ENCODE measurements at places on chromosomes 7 and 10. TPM values are rescaled to one million over a fixed set of nuclear protein-coding genes. Genes with fewer than 3 reads are reported as not detected.

DNA sequence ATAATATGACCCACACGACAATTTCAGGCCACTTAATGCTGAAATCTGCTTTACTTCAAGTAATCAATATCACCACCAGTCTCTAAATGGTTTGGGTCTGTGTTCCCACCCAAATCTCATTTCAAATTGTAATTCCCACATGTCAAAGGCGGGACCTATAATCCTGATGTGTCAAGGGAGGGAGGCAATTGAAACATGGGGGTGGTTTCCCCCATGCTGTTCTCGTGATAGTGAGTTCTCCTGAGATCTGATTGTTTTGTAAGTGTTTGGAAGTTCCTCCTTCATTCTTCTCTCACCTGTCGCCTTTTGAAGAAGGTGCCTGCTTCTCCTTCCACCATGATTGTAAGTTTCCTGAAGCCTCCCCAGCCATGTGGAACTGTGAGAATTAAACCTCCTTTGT is 178.4 kb downstream of the CRPPA start:
- no peak overlapping the region for H3K27ac ChIP-seq
- H3K27me3 ChIP-seq, result no peaks in the 10 kb centered on the region
- no peaks in the 10 kb centered on the region for H3K36me3 ChIP-seq
- H3K4me3 ChIP-seq, result no peak overlapping the region

GRCh38 chr10:35216303-35216905 is 89.8 kb downstream of the CREM start:
- no peak for DNase-seq
- no peaks in the 10 kb centered on the region for H3K4me1 ChIP-seq
- peaks cover 5% of the 10 kb centered on the region for H3K36me3 ChIP-seq
- H3K27me3 ChIP-seq, result no peaks in the 10 kb centered on the region
- H3K27ac ChIP-seq, result no peak overlapping the region

DNA sequence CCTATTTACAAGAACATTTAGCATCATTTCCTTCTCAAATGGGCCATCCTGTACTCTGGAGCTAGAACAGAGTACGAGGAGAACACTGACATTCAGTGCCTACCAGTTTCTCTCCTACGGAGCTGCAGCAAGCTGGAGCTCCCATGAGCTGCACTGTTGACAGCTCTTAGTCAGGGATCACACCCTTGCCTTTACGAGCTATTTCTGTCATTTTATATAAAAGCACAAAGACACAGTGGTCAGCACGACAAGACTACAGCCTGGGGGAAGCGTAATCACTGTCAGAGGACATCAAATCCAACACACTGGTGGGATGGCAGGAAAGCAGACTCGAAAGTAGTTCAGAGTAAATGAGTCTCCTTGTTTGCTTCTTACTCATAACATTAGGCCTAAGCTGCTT is 2.7 kb downstream of the CDCA7L start:
- H3K36me3 ChIP-seq, result no peaks in the 10 kb centered on the region
- H3K4me3 ChIP-seq, result no peak overlapping the region
- H3K27me3 ChIP-seq, result no peaks in the 10 kb centered on the region
- no peak overlapping the region for H3K27ac ChIP-seq
- no peak for DNase-seq
- no peaks in the 10 kb centered on the region for H3K4me1 ChIP-seq

GRCh38 chr7:25527665-25528170 is 299.4 kb upstream of the NPVF start:
- H3K4me3 ChIP-seq, result no peak overlapping the region
- H3K4me1 ChIP-seq, result no peaks in the 10 kb centered on the region
- H3K36me3 ChIP-seq, result no peaks in the 10 kb centered on the region
- no peaks in the 10 kb centered on the region for H3K27me3 ChIP-seq
- DNase-seq, result no peak

DNA sequence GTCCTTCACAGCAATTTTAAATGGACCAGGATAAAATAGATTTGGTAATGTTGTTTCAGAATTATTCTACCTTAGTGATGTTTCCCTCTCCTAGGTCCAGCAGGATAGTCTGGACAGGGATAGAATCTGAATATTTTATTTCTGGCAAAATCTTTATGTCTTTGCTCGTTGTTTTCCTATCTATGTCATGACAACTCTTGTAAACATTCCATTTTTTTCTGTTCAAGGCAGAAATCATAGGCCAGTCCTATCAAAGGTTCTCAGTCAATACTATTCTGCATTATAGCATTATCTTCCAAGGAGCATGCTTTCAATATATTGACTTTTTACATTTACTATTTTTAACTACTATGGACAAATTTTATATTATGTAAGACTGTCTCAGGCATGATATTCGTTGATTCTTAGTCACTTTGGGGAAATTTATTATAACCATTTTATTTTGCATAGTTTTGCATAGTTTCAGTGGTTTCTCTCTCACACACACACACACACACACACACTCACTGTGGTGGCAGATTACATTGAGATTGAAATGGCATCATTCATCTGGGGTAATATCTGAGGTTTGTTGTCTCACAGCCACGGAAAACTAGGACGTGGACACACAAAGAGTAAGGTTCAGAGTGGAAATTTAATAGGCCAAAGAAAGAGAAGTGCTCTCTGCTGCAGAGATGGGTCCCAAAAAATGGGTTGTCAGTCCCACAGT is 17.2 kb downstream of the TAS2R60 start:
- no peaks in the 10 kb centered on the region for H3K27me3 ChIP-seq
- no peak overlapping the region for H3K4me3 ChIP-seq
- DNase-seq, result no peak
- H3K27ac ChIP-seq, result no peak overlapping the region

DNA sequence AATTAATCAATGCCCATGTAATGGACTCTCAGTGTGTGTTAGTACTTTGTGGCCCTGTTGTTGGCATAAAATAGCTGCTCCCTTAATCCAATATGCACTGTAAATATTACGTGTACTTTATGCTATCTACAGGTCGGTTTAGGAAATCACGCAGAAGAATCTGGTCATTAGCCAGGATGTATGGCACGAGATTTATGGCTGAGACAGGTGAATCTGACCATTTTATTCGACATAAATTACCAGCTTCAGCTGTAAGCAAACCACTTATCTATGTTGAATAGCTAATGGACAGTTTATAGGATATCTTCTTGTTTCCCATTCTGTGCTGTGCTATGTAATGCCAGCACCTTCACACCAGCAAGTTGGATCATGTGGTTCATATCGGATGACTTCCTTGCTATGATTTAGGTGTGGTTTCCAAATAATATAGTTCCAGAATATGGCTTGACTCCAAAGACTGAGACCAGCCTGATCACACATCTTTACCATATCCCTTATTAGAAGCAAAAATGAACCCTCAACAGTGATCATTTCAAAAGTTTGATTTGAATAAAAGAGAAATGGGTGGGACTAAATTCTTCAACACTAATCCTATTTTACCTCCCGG is 301.4 kb downstream of the AHR start:
- no peaks in the 10 kb centered on the region for H3K27me3 ChIP-seq
- H3K4me3 ChIP-seq, result no peak overlapping the region
- no peak for DNase-seq
- H3K4me1 ChIP-seq, result no peaks in the 10 kb centered on the region

DNA sequence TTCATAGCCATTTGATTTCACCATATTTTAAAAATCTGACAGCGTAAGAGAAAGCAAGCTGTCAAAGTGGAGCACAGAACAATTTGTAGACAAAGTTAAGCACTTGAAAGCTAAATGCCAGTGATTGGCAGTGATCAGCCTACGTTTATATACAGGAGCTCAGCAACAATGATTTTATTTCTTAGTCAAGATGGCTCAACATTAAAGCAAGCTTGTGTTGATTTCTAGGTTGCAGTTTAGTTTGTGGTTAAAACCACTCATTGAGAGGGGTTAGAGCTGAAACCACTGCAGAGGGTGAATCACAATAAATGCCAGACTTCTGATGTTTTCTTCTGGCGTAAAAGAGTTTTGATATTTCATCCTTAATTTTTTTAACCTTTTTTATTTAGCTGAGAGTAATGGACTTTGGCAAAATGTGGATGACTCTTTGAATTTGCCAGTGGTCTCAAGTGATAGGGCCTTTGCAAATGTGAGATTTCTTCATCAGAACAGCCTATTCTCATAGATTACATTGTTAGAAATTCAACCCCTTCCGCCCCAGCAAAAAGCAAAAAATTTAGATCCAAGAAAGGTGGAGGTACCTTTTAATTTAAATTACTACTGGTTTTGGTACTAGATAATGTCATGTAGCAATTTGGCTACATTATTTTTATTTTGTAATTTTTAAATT is 73.8 kb downstream of the SHOC2 start:
- H3K4me1 ChIP-seq, result no peaks in the 10 kb centered on the region
- no peaks in the 10 kb centered on the region for H3K36me3 ChIP-seq
- DNase-seq, result no peak
- no peaks in the 10 kb centered on the region for H3K27me3 ChIP-seq

GRCh38 chr7:91915401-91916050 is 25.1 kb upstream of the AKAP9 start:
- H3K36me3 ChIP-seq, result no peaks in the 10 kb centered on the region
- DNase-seq, result no peak
- no peak overlapping the region for H3K27ac ChIP-seq

DNA sequence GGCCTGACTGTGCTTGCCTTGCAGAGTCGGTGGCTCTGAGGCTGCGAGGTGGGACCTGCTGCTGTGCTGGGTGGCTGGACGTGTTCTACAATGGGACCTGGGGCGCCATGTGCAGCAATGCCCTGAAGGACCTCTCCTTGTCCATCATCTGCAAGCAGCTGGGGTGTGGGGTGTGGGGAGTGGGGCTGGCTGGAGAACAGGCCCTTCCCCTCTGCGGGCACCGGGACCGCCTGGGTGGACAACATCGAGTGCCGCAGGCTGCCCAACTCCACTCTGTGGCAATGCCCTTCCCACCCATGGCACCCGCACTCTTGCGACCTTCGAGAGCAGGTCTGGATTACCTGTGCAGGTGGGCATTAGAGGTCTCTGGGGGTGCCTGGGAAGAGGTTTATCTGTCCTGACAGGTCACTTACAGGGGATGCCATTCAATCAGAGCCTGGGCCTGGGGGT is 10.9 kb downstream of the SCART1 start:
- H3K27ac ChIP-seq, result no peak overlapping the region
- no peaks in the 10 kb centered on the region for H3K36me3 ChIP-seq
- no peak overlapping the region for H3K4me3 ChIP-seq
- no peaks in the 10 kb centered on the region for H3K4me1 ChIP-seq
- DNase-seq, result no peak

DNA sequence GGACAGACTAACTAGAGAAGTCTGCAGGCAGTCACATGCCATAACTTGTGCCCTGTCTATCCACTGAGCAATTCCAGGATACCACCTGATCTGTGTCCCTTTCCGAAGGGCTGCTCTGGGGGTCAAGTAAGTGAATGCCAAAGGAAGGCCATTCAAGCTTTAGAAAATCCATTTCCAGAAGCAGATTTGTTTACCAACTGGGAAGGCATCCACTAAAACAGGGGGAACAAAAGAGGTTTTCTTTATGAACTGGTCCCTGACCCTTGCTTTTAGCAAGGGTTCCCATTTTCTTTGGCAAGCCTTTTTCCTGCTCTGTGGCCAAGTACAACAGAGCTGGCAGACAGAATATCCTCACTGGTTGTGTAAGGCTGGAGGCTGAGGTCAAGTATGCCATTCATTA is 36.5 kb downstream of the ITPRID1 start:
- H3K4me1 ChIP-seq, result no peaks in the 10 kb centered on the region
- no peak overlapping the region for H3K27ac ChIP-seq
- DNase-seq, result no peak
- H3K27me3 ChIP-seq, result no peaks in the 10 kb centered on the region
- H3K4me3 ChIP-seq, result no peak overlapping the region
- no peaks in the 10 kb centered on the region for H3K36me3 ChIP-seq

DNA sequence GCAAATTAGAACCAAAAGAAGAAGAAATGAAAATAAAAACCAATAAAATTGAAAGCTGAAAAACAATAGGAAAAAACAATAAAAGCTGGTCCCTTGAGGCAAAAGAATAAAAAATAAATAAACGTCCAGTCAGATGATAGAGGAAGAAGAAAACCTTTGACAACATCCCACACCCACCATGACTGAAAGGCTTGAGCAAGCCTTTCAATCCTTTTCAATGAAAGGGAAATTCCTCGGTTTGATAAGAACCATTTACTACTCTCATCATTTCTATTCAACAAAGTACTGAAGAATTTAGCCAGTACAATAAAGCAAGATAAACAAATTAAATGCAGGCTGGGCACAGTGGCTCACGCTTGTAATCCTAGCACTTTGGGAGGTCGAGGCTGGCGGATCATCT is 3.8 kb downstream of the SLC25A40 start:
- no peak overlapping the region for H3K27ac ChIP-seq
- no peaks in the 10 kb centered on the region for H3K36me3 ChIP-seq
- no peak overlapping the region for H3K4me3 ChIP-seq
- H3K27me3 ChIP-seq, result no peaks in the 10 kb centered on the region
- no peaks in the 10 kb centered on the region for H3K4me1 ChIP-seq
- DNase-seq, result no peak

The TMUB1 gene
- polyA plus RNA-seq, result 79.9 TPM

The CDH23 gene
- 1.1 TPM for polyA plus RNA-seq

The GRM3 gene
- polyA plus RNA-seq, result not detected

The TRIM50 gene
- polyA plus RNA-seq, result 14.0 TPM

Measured in kidney (tissue), 22 donors.